ENCODE measurements at places on chromosomes 11 and 22. TPM values are rescaled to one million over a fixed set of nuclear protein-coding genes. Genes with fewer than 3 reads are reported as not detected.

- H3K36me3 ChIP-seq, result no peaks in the 10 kb centered on the region
- DNase-seq, result no peak
- H3K27me3 ChIP-seq, result no peaks in the 10 kb centered on the region
- no peak overlapping the region for H3K27ac ChIP-seq
- no peak overlapping the region for H3K4me3 ChIP-seq
Measured at GRCh38 chr11:102709201-102709945, 3.8 kb upstream of the MMP27 start.

GRCh38 chr22:37559901-37560607, at the start of gene CDC42EP1:
CDC42EP1 (plus strand) TSS chr22:37560480; CDS start chr22:37566350, 5,870 bp downstream.
- peaks cover 9% of the 10 kb centered on the region for H3K36me3 ChIP-seq
- peak; percentile 74 for DNase-seq
- H3K4me1 ChIP-seq, result peaks cover 65% of the 10 kb centered on the region
- H3K27me3 ChIP-seq, result peaks cover 17% of the 10 kb centered on the region
- H3K27ac ChIP-seq, result peak within 1 kb of the TSS; percentile 93

DNA sequence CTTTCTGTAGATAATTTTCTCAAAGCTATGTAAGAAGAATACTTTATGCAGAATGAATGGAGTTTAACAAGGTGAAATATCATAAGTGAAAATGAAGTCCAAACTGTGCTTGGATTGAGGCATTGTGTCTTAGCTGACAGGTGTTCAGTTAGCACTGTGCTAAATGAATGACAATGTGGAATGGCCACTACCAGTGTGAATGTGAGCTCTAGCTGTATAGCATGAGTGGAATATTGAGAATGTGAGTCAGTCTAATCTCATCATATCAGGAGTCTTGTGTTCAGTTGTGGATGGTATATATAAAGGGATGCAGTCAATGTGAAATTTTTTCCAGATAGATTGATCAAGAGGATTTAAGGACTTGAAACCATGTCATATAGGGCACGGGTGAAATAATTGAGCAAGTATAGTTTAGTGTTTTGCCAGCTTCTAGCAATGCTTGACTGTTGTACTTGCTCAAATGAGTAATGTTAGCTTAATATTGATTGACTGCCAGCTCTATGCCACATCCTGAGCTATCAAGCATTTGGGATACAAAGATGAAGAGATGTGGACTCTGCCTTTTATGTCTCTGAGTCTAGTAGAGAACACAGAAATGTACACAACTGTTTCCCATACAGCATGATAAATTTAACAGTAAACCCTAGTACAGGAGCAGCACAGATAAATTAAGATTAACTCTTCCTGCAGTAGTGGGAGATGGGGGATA, 10.6 kb upstream of the RAG2 start:
- no peaks in the 10 kb centered on the region for H3K36me3 ChIP-seq
- no peak for DNase-seq
- H3K4me3 ChIP-seq, result no peak overlapping the region
- H3K4me1 ChIP-seq, result no peaks in the 10 kb centered on the region

NFAM1 gene
- 1.2 TPM for total RNA-seq

- H3K27me3 ChIP-seq, result no peaks in the 10 kb centered on the region
- H3K4me3 ChIP-seq, result no peak overlapping the region
- no peak for DNase-seq
- H3K27ac ChIP-seq, result no peak overlapping the region
Measured at GRCh38 chr22:29606320-29606719, 2.9 kb downstream of the NF2 start.

DNA sequence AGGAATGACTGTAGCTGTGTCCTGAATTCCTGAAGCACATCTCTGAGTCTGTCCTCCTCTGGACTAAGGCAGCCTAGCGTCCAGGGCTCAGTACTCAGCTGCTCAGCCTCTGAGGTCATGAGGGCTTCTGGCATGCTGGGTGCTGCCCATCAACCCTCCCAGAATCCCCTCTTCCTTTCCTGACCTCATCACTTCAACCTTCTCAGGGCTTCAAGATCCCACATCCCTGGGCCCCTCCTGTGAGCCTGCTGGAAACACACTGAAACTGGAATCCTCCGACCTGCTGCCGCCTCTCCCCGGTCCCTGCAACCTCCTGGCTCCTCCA, 803 bp downstream of the KRTAP5-8 start:
- no peaks in the 10 kb centered on the region for H3K36me3 ChIP-seq
- no peak for DNase-seq
- no peaks in the 10 kb centered on the region for H3K27me3 ChIP-seq

DNA sequence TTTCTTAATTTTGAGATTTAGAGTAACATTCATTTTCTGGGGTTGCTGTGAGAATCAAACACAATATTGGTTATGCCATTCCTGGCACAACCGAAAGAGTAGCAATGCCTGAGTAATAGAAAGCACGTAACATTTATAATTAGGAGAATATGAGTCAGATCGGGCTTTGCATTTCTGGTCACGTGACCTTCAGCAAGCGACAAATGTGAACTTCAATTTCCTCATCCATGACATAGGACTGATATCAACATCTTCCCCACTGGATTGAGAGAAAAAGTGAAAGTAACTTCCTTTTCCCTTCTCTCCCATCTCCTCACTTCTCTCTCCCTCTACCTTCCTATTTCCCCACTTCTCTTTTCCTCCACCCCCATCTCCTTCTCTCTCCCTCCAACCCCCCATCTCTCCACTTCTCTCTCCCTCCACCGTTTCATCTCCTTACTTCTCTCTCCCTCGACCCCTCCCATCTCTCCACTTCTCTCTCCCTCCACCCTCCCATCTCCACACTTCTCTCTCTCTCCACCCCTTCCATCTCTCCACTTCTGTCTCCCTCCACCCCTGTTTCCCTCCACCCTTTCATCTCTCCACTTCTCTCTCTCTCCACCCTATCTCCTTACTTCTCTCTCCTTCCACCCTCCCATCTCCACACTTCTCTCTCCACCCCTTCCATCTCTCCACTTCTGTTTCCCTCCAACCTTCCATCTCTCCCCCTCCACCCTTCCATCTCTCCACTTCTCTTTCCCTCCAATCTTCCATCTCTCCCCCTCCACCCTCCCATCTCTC, 33.5 kb upstream of the CAT start:
- H3K36me3 ChIP-seq, result no peaks in the 10 kb centered on the region
- no peak overlapping the region for H3K4me3 ChIP-seq
- DNase-seq, result no peak
- no peaks in the 10 kb centered on the region for H3K4me1 ChIP-seq
- no peak overlapping the region for H3K27ac ChIP-seq

MFRP gene
- total RNA-seq, result not detected

DNA sequence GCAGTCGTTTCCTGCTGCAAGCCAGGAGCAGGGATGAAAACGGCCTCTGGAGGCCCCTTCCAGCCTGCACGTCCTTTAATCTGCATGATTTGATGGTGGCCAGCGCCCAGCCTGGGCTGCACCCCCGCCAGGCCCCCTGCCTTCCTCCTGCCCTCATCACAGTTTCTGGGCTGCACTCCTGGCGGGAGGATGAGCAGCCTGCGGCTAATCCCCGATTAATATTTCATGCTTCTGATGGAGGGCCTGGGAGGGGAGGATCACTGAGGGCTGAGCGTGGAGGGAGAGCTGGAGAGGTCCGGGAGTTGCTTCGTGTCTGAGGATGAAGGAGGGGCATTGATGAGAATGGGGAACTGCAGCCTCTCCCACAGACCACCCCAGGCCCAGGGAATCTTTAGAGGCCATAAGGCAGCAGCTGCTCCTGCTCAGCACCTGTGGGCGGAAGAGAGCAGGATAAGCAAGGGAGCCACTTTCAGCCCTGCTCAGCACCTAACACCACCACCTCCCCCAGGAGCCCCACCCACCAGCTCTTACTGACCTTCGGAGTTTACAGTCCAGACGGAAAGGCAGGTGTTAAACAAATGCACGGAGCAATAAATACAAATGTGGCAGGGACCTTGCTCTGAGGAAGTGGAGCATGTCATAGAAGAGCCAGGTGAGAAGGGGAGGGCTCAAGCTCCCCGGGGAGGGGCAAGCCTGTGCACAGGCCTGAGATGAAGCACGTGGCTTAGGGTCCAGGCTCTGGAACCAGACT, 135.0 kb upstream of the NECTIN1 start:
- no peaks in the 10 kb centered on the region for H3K27me3 ChIP-seq
- H3K4me1 ChIP-seq, result peaks cover 23% of the 10 kb centered on the region
- H3K27ac ChIP-seq, result no peak overlapping the region
- H3K36me3 ChIP-seq, result no peaks in the 10 kb centered on the region
- H3K4me3 ChIP-seq, result no peak overlapping the region

DNA sequence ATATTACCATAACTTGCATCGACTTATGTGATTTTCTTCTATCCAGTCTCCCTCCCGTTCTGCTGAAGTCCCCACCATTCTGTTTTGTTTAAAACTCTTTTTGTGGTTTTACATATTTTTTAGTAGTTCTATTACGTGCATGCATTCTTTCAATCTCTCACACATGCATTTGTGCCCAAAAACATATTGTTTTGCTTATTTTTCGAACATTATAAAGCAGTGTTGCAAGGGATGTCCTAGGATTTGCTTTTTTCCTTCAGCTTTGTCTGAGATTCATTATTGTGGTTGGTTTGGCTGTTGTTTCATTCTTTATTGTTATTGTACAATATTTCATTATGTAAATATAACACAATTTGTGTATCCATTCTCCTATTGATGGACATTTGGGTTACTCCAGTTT, 235.7 kb downstream of the DYNC2H1 start:
- H3K27me3 ChIP-seq, result no peaks in the 10 kb centered on the region
- no peaks in the 10 kb centered on the region for H3K4me1 ChIP-seq
- no peaks in the 10 kb centered on the region for H3K36me3 ChIP-seq
- DNase-seq, result no peak
- no peak overlapping the region for H3K4me3 ChIP-seq

GRCh38 chr11:108787105-108787504, 122.2 kb downstream of the DDX10 start:
- H3K36me3 ChIP-seq, result no peaks in the 10 kb centered on the region
- no peak overlapping the region for H3K27ac ChIP-seq
- no peak overlapping the region for H3K4me3 ChIP-seq
- no peak for DNase-seq

DNA sequence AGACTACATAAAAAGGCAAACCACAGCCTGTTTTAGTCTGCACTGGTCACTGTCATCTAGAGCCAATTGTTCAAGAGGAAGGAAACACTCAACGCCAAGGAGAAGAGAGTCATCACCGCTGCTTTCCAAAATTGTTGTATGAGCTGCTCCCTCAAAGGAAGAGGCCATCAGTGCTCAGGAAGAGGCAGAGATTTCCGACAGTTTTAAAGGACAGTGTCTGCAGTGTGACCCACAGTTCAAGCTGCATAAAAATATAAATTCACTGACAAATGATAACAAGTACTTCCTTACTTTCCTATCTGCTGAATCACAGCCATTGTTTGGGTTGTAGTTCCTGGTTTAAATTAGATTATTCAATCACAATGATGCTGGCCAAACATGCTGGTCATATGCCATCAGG, 16.4 kb downstream of the PRCP start:
- no peaks in the 10 kb centered on the region for H3K4me1 ChIP-seq
- H3K4me3 ChIP-seq, result no peak overlapping the region
- H3K36me3 ChIP-seq, result no peaks in the 10 kb centered on the region
- no peaks in the 10 kb centered on the region for H3K27me3 ChIP-seq

CD44 gene
- 72.2 TPM for total RNA-seq

- no peaks in the 10 kb centered on the region for H3K36me3 ChIP-seq
- H3K27ac ChIP-seq, result no peak overlapping the region
- H3K27me3 ChIP-seq, result no peaks in the 10 kb centered on the region
- no peak overlapping the region for H3K4me3 ChIP-seq
- no peak for DNase-seq
- no peaks in the 10 kb centered on the region for H3K4me1 ChIP-seq
Measured at GRCh38 chr11:69592986-69593650, 47.8 kb upstream of the CCND1 start.

DYNC2H1 gene
- total RNA-seq, result 50.0 TPM

GRCh38 chr11:60974726-60975125, 3.2 kb downstream of the CD6 start:
- peak overlapping the region; percentile 76 for H3K27ac ChIP-seq
- H3K4me3 ChIP-seq, result no peak overlapping the region
- no peak for DNase-seq

- H3K27me3 ChIP-seq, result no peaks in the 10 kb centered on the region
- H3K4me3 ChIP-seq, result no peak overlapping the region
- DNase-seq, result no peak
- H3K4me1 ChIP-seq, result peaks cover 21% of the 10 kb centered on the region
Measured at GRCh38 chr22:24948356-24949202, 2.1 kb upstream of the LHFPL7 start.
